ENCODE measurements at places on chromosomes 6 and 20. TPM values are rescaled to one million over a fixed set of nuclear protein-coding genes. Genes with fewer than 3 reads are reported as not detected.

- no peak overlapping the region for H3K27ac ChIP-seq
- H3K4me3 ChIP-seq, result no peak overlapping the region
- no peaks in the 10 kb centered on the region for H3K36me3 ChIP-seq
- H3K4me1 ChIP-seq, result no peaks in the 10 kb centered on the region
- H3K27me3 ChIP-seq, result no peaks in the 10 kb centered on the region
These were observed 30.3 kb upstream of the VEGFA start for GRCh38 chr6:43739642-43740091.

FOXS1 gene
- 3.3 TPM for total RNA-seq

- no peak overlapping the region for H3K27ac ChIP-seq
- H3K36me3 ChIP-seq, result peaks cover 28% of the 10 kb centered on the region
- H3K4me1 ChIP-seq, result peaks cover 19% of the 10 kb centered on the region
These were observed 22.2 kb downstream of the RRBP1 start for GRCh38 chr20:17659801-17660200.

- H3K4me1 ChIP-seq, result peaks cover 7% of the 10 kb centered on the region
- H3K36me3 ChIP-seq, result no peaks in the 10 kb centered on the region
- no peak overlapping the region for H3K27ac ChIP-seq
These were observed 644 bp downstream of the KIZ start for GRCh38 chr20:21126581-21126870.

DNA sequence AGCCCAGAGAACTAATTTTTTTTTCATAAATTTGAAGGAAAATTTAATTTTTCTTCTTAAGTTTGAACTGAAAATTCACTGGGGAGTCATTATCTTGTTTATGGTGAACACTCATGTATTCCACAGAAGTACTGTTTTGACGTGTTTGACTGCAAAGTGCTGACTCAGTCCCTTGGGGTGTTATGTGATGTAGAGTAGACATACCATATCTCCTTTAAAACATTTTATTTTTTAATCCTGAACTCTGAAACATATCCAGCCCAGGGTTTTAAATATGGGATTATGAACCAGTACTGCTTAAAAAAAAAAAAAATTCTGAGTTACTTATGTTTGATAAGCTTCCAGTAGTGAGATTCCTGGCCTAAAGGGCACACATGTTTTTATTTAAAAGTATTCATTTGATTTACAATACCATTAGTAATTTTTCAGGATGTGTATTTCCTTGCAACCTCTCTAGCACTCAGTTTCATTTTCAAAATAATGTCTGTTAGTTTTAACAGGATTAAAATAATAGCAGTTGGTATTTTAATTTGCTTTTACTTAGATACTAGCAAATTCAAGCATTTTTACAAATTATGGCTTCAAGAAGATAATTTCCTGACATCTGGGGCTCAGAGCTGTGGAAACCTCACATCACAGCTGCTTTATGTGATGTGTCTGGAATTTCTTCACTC is 81.7 kb upstream of the PDE10A start:
- no peak for DNase-seq
- no peaks in the 10 kb centered on the region for H3K36me3 ChIP-seq
- no peak overlapping the region for H3K27ac ChIP-seq
- H3K4me3 ChIP-seq, result no peak overlapping the region
- no peaks in the 10 kb centered on the region for H3K27me3 ChIP-seq

SLC25A27 gene
- 17.8 TPM for total RNA-seq

GRCh38 chr6:11328613-11329247 is 96.3 kb upstream of the NEDD9 start:
- H3K36me3 ChIP-seq, result no peaks in the 10 kb centered on the region
- no peak overlapping the region for H3K27ac ChIP-seq
- H3K27me3 ChIP-seq, result no peaks in the 10 kb centered on the region
- no peak for DNase-seq
- no peak overlapping the region for H3K4me3 ChIP-seq

GRCh38 chr6:41408576-41408975 is 73.2 kb downstream of the NCR2 start:
- H3K36me3 ChIP-seq, result no peaks in the 10 kb centered on the region
- H3K4me3 ChIP-seq, result no peak overlapping the region
- H3K27me3 ChIP-seq, result peaks cover 20% of the 10 kb centered on the region
- no peak overlapping the region for H3K27ac ChIP-seq

- H3K4me3 ChIP-seq, result no peak overlapping the region
- no peak overlapping the region for H3K27ac ChIP-seq
- H3K4me1 ChIP-seq, result no peaks in the 10 kb centered on the region
- H3K36me3 ChIP-seq, result no peaks in the 10 kb centered on the region
These were observed 27.8 kb upstream of the JAG1 start for GRCh38 chr20:10701607-10702006.

FUT9 gene
- not detected for total RNA-seq

- H3K4me3 ChIP-seq, result no peak overlapping the region
- H3K4me1 ChIP-seq, result peaks cover 12% of the 10 kb centered on the region
- no peak overlapping the region for H3K27ac ChIP-seq
These were observed 507.3 kb upstream of the CITED2 start for GRCh38 chr6:139881728-139882211.

TRIM15 gene
- not detected for total RNA-seq

STK35 gene
- total RNA-seq, result 13.0 TPM

GSTA3 gene
- total RNA-seq, result not detected

DNA sequence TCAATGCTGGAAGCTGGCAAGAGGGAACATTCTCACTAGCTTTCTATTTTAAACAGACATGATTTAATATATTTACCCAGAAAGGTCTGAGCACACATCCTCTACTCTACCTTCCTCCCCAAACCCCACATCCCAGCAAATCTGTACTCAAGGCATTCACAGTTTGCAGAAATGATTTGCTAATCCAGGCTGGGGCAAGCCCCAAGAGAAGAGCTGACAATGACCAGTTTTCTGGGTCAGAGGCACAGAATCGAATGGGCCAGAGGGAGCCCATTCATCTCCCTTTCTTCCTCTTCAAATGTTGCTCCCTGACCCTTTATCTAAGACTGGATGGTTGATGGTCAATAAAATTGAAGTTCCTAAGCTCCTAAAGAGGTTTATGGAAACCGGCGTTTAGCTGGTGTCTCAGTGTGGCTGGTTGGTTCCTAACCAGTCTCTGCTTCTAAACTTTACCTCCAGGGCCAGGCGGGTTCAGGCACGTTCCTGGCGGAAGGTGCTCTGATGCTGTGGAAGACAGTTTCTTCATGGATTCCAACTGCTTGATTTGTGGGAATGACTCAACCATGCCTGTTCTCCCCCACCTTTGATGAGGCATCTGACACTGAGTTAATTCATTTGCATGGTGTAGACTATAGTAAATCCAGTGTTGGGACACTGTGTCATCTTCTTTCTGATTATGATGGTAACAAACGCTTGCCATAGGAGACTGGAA is 96.4 kb upstream of the IYD start:
- H3K4me1 ChIP-seq, result no peaks in the 10 kb centered on the region
- no peaks in the 10 kb centered on the region for H3K36me3 ChIP-seq
- H3K4me3 ChIP-seq, result no peak overlapping the region
- DNase-seq, result no peak

GRCh38 chr6:155378276-155378675 is 64.0 kb upstream of the TFB1M start:
- no peak overlapping the region for H3K27ac ChIP-seq
- no peaks in the 10 kb centered on the region for H3K27me3 ChIP-seq
- H3K4me1 ChIP-seq, result no peaks in the 10 kb centered on the region
- H3K36me3 ChIP-seq, result no peaks in the 10 kb centered on the region
- DNase-seq, result no peak
- no peak overlapping the region for H3K4me3 ChIP-seq

GRCh38 chr6:14713008-14713960 is 532.6 kb upstream of the JARID2 start:
- H3K27ac ChIP-seq, result no peak overlapping the region
- no peak for DNase-seq
- H3K4me1 ChIP-seq, result peaks cover 7% of the 10 kb centered on the region
- H3K4me3 ChIP-seq, result no peak overlapping the region
- H3K36me3 ChIP-seq, result no peaks in the 10 kb centered on the region
- no peaks in the 10 kb centered on the region for H3K27me3 ChIP-seq

GRCh38 chr6:133587546-133588160 is 301.3 kb upstream of the TCF21 start:
- no peak overlapping the region for H3K4me3 ChIP-seq
- no peaks in the 10 kb centered on the region for H3K36me3 ChIP-seq
- DNase-seq, result no peak
- no peaks in the 10 kb centered on the region for H3K4me1 ChIP-seq
- no peaks in the 10 kb centered on the region for H3K27me3 ChIP-seq

MYLK4 gene
- total RNA-seq, result 0.84 TPM

ISM1 gene
- 4.1 TPM for total RNA-seq

SLC35A1 gene
- 48.9 TPM for total RNA-seq

DNA sequence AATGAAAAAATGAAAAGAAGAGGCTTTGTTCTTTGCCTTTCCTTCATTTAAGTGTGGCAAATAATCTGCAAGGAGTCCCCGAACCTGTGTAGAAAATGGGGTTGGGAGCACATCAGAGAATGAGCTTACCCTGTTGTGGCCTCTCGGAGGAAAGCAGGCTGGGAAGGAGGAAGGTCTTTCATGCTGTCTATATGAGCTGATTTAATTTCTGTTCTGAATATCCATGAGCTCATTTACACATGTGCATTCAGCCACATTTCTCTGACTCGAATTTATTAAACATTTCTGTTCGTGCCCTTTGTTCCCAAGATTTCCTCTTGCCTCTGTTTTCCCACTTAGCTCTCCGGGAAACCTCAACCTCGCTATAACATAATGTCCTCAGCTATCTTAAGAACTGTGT is 584.4 kb upstream of the CDH4 start:
- no peak for DNase-seq
- H3K4me3 ChIP-seq, result no peak overlapping the region
- H3K27ac ChIP-seq, result no peak overlapping the region
- H3K36me3 ChIP-seq, result no peaks in the 10 kb centered on the region
- H3K4me1 ChIP-seq, result no peaks in the 10 kb centered on the region

AGER gene
- 1,590 TPM for total RNA-seq

DNA sequence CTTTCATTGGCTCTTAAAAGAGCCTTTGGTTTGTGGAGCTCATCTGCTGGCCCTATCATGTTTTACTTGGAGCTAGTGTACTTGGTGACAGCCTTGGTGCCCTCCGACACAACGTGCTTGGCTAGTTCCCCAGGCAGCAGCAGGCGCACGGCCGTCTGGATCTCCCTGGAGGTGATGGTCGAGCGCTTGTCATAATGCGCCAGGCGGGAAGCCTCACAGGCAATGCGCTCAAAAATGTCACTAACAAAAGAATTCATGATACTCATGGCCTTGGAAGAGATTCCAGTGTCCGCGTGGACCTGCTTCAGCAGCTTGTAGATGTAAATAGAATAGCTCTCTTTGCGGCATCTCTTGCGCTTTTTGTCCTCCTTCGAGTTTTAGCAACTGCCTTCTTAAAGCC is 22.8 kb upstream of the SLC17A4 start:
- H3K27ac ChIP-seq, result no peak overlapping the region
- H3K27me3 ChIP-seq, result peaks cover 21% of the 10 kb centered on the region
- H3K36me3 ChIP-seq, result no peaks in the 10 kb centered on the region
- DNase-seq, result no peak
- H3K4me1 ChIP-seq, result no peaks in the 10 kb centered on the region
- H3K4me3 ChIP-seq, result no peak overlapping the region

GRM1 gene
- total RNA-seq, result 0.09 TPM

DNA sequence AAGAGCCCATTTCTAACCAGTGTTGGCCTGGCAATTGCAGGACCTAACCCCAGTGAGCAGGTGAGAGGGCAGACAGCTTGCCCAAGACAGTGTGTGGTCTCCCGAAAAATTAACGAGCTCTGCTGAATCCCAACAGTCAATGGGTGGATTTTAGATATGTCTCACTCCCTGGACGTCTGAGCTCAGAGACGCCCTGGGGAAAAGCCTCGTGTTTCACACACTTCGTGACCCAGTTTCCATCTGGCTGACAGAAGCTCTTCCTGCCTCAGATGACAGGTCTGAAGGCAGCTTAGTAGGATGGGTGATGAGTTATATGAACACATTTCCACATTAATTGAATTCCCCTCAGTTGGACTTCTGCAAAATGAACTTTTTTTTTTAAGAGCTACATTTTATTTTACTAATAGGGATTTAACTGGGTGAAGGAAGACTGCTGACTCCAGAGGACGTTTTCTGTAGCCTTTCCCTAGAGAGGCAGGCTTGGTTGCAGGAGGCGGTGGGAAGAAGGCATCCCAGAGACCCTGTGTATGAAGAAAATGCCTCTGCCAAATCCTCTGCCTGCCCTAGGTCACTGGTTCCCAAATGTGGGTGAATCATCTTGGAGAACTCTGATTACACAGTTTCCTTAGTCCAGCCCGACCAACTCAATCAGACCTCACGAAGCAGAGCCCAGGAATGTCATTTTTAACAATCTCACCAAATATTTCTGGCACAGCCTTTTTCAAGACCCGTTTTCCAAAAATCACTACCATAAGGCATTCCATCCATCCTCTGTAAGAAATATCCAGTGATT is 71.7 kb upstream of the LY86 start:
- no peaks in the 10 kb centered on the region for H3K4me1 ChIP-seq
- no peak for DNase-seq
- H3K36me3 ChIP-seq, result no peaks in the 10 kb centered on the region
- H3K27me3 ChIP-seq, result no peaks in the 10 kb centered on the region
- no peak overlapping the region for H3K4me3 ChIP-seq

SMIM26 gene
- 59.5 TPM for total RNA-seq

- peaks cover under 1% of the 10 kb centered on the region for H3K27me3 ChIP-seq
- no peak overlapping the region for H3K4me3 ChIP-seq
- H3K27ac ChIP-seq, result no peak overlapping the region
- DNase-seq, result no peak
These were observed 19.5 kb downstream of the CDH4 start for GRCh38 chr20:61271312-61272231.
